ENCODE measurements at places on chromosomes 11 and 22.

DNA sequence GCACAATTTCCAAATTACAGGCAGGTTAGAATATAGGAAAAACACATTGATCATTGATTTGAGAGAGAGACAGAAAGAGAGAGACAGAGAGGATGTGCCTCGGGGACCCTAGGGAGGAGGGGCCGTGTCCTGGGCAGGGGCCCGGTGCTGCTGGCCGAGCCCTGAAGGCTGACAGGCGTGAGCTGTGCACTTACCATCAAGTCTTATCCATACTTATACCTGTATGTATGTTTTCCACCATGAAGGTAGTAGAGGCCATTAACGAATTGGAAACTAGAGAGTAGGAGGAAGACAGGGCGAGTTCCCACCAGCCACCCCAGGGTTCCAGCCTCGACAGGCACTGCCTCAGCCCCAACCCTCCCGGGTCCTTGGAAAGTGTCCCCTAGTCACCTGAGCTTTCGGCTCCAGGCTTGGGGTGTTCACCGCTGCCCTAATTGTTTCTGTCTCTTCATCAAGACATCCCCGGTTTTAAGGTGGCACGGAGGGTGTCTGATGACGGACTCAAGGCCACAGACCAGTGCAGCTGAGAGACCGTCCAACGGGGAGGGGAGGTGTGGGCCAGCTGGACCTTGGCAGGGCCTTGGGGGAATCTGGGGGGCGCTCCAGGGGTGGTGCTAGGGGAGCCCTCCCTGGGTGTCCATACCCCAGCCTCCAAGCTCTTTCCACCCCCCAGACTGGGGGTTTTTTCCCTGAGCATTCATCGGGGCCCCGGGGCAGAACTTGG is 431.3 kb downstream of the TBC1D22A start:
- no peak for DNase-seq

DNA sequence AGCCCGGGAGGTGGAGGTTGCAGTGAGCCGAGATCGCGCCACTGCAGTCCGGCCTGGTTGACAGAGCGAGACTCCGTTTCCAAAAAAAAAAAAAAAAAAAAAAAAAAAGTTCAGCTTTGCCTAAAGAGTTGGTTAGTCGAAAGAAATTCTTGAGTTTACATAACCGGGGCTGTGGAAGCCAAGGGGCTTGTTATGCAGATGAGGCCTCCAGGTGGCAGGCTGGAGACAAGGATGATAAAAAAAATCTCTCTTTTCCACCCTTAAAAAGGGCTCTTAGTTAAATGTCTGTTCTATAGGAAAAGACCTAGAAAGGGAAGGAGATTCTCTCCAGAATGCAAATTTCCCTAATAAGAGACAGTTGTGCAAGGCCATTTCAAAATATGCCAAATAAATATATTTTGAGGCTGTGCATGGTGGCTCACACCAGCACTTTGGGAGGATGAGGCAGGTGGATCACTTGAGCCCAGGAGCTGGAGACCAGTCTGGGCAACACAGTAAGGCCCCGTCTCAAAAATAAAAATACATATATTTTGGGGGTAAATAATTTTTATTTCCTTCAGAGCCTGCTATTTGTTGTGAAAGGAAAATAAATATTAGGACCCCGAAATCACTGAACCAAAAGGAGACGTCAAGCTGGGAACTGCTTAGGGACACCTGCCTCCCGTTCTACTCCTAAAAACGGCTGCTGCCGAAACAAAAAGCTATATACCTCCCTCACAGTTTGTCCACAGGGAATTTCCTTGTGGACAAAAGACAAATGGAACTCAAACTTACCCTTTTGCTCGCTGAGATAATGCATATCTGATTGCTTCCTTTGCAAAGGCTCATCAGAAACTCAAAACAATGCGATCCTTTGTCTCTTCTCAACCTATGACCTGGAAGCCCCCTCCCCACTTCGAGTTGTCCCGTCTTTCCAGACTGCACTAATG is 2.4 kb upstream of the IFITM2 start:
- DNase-seq, result no peak

DNA sequence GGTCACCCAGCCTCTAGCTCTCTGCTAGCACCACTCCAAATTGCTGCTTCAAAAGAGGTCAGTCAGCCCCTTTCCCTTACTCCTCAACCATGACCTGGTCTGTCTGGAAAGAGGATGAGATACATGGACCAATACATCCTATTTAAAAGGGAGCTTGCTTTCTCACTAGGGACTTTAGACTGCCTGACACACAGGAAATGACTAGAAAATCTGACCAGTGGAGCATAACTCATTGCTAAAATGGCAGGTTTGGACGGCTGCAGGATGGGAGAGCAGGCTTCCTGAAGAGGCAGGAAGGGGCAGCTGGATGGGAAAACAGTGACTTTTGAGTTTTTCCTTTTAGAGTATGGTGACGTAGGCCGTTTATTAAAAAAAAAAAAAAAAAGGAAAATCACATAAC is 25.3 kb downstream of the STIM1 start:
- no peak for DNase-seq

- DNase-seq, result no peak
Observed at GRCh38 chr11:33924341-33924740, 32.5 kb upstream of the LMO2 start.

DNA sequence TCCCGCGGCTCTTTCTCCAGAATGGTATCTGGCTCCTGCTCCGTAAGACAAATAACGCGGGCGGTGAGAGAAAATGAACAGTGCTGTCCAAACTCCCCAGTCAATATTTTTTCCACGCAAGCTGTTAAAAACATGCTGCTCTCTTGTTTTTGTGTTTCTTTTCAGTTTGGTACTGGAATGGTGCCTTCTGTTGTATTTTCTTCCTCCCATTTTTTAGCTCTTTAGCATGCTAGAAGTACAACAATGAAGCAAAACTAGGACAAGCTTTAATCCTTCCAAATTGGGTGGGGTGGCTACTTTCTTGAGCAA is 599 bp upstream of the PPP2R1B start:
- DNase-seq, result no peak

GRCh38 chr11:96267496-96268032 is 75.4 kb downstream of the MAML2 start:
- no peak for DNase-seq

DNA sequence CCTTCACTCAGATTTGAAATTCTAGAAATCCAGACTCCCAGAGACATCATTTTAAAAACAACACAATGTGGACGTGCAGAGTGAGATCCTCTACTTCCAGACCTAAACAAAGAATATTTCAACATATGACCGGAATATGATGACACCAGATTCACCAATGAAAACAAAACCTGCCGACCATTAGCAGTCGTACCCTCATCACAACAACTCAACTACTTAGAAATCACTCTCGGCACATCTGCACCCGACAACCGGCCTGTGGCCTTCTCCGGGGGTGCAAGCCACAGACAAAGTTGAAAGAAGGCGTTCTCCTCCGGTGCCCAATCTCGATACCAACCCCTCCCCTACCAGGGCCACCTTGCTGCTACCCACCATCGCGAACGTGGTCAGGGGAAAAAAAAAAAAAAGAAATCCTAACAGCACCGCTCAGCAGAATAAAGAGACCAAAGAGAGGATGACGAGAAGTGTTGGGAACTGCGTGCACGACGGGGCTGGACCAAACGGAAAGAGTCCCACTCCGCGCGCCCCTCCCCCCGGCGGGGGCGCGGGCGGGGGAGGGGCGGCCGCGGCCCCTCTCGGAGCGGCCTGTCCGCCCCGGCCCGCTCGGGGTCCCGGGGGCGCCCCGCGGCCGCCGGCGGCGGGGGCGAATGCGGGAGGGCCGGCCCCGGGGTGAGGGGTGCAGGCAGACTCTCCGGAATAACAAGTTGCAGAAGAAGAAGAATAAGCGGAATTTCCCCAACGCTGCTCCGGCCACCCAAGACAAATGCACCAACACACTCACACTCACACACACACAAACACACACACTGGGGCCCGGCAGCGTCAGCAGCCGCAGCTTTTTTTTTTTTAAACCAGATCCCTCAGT is 1.7 kb downstream of the PHF21A start:
- peak; percentile 57 for DNase-seq

GRCh38 chr11:59135648-59136461 is 6.8 kb upstream of the FAM111A start:
- peak; percentile 36 for DNase-seq
